ENCODE measurements at places on chromosomes 13 and 19. TPM values are rescaled to one million over a fixed set of nuclear protein-coding genes. Genes with fewer than 3 reads are reported as not detected.

Gene KL
- under 0.01 TPM for total RNA-seq

Gene TMPRSS9
- total RNA-seq: under 0.01 TPM

Gene ZNF69
- total RNA-seq: 7.1 TPM

Gene PALM3
- total RNA-seq: 1.3 TPM

Gene CPB2
- not detected for total RNA-seq

Gene RDH8
- not detected for total RNA-seq

Gene ICAM3
- 4.3 TPM for total RNA-seq

Gene CCNA1
- not detected for total RNA-seq

Gene NOVA2
- total RNA-seq: not detected

Gene SRRM5
- under 0.01 TPM for total RNA-seq

Gene ZNF98
- not detected for total RNA-seq

Gene RASIP1
- total RNA-seq: 0.99 TPM

Gene PNMA8B
- total RNA-seq: 1.7 TPM

Gene KRTDAP
- not detected for total RNA-seq

Gene SLC44A2
- total RNA-seq: 25.9 TPM

Gene EPN1
- total RNA-seq: 47.1 TPM

Gene COL4A2
- total RNA-seq: 123 TPM

Gene C2CD4C
- 0.17 TPM for total RNA-seq

Gene LYL1
- total RNA-seq: under 0.01 TPM

Gene LILRB5
- total RNA-seq: not detected

Gene ZNF682
- 1.3 TPM for total RNA-seq

Gene KASH5
- total RNA-seq: not detected

Gene PLEKHJ1
- 46.0 TPM for total RNA-seq

Gene SYNE4
- total RNA-seq: under 0.01 TPM

Gene DAND5
- not detected for total RNA-seq

Gene CCDC8
- total RNA-seq: 17.2 TPM

Gene ANKRD27
- 33.1 TPM for total RNA-seq

Gene C19orf67
- total RNA-seq: not detected

Gene SMIM44
- not detected for total RNA-seq

Gene ZNF844
- total RNA-seq: 15.4 TPM

Gene CGB2
- not detected for total RNA-seq
